Stimulated activated naive CD4-positive, alpha-beta T cell (primary cell): ENCODE measurements at places on chromosomes 2 and 18.

DNA sequence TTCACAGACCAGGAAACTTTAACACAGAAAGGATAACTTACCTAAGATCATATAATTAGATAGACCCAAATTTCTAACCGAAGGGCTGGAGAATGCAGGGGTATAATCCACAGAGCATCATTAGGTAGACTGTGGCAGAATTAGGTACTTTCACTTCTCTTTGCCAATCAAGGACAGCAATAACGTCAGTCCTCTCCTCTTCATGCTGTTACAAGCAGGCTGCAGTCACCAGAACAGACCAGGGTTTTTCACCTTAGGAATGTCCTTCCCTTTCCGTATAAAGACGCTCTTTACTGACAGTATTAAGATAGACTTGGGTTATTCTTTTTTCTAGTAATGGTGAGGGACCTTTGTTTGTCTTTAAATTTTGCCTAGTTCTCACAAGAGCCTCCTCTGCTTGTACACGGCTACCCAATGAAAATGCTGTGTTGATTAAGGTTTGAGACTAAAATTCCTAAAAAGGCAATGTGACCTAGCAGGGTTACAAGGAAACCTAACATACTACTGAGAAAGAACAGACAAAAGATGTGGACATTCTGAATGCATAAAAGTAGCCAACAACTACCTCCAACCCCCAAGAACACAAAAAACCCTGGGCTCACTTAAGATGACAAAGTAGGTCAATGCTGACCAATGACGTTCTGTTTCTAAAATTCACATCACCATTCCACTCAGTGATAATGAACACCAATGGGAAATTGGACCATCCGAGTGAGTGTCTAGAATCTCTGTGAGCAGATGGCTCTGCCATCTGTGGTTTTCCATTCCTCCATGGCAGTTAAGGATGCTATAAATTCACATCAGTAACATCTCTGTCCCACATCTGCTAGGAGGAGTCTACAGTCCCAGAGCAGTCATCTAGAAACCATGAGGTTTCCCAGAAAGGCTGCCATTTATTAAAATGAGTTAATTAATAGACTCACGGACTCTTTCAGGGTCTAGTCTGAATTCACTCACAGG is 2.1 kb downstream of the PDIA6 start:
- no peak for DNase-seq

DNA sequence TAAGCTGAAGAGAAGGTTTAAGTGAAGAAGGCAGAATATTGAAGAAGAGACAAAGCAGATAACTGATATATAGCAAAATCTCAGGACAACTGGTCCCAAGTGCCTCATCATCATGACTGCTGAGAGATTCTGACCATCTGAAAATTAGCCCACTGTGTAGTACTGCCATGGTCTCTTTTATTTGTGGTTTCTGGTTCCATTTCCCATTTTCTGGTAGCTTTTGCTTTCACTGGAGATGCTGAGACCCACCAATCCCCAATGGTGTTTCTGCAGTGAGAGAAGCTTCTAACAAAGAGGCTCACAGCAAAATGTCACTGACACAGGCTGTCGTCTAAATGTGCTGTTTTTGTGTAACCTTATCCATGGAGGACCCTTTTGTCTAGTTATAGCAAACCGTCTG is 79.5 kb downstream of the TMEM163 start:
- DNase-seq = no peak

- no peak for DNase-seq
These were observed 61.7 kb downstream of the CYBRD1 start for GRCh38 chr2:171584001-171584400.

DNA sequence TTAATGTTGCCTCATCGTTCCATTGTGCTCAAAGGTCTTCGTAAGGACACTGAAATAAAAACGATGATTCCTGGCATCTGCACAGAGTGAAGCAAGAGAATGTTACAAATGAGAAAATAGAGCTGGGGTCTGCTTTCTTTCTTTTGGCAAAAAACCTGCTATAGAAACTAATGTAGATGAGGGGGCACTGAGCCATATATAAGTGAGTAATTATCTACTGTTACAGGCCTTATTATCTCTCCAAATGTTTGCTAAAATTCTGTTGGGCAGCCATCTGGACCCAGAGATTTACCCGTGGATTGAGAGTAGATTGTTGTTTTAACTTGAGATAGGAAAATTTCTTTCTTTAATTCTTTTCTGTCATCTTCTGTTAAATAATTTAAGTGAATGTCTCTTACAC is 472.5 kb upstream of the PIK3C3 start:
- no peak for DNase-seq

DNA sequence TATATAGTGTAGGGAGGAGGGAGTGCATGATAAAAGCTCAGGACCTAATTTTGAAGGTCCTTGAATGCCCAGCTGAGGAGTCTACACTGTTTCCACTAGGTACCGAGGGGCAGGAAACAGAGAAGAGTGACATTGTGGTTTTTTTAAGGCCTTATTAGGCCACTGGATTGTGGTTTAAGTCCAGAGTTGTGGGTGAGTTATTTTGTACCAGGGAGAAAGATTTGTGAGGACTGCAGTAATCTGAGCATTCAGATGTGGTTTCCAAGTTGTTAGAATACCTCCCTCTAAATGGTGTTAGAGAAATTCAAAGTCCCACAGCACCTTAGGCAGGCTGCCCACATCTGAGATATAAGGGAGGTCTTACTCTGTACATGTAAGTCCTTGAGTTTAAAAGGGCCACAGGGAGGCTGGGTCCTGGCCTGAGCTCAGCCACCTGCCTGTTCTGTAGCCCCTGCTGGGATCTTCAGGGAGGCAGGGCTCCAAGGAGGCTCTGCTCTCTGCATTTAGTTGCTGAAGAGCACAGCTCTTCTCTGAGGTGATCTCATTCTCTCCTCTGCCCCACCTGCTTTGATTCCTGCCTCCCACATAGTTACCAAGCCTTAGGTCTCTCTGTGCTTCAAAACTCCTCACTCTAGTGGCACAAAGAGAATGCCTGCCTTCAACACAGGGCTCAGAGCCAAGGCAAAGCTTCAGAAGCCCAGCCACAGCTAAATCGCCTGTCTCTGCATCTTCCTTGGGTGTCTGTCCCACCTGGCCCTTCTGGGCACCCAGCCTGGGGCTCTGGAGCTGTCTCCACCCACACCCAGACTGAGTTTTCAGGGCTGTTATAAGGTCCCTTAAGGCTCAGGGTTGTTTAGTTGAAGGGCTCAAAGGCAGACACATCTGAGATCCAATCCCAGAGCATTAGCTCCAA is 88.1 kb downstream of the VSNL1 start:
- DNase-seq = no peak

GRCh38 chr2:164620873-164621763 is at the start of gene GRB14:
TSS of gene GRB14 (minus strand) at chr2:164621482. CDS start at chr2:164621309, 173 bp downstream.
- DNase-seq = no peak

DNA sequence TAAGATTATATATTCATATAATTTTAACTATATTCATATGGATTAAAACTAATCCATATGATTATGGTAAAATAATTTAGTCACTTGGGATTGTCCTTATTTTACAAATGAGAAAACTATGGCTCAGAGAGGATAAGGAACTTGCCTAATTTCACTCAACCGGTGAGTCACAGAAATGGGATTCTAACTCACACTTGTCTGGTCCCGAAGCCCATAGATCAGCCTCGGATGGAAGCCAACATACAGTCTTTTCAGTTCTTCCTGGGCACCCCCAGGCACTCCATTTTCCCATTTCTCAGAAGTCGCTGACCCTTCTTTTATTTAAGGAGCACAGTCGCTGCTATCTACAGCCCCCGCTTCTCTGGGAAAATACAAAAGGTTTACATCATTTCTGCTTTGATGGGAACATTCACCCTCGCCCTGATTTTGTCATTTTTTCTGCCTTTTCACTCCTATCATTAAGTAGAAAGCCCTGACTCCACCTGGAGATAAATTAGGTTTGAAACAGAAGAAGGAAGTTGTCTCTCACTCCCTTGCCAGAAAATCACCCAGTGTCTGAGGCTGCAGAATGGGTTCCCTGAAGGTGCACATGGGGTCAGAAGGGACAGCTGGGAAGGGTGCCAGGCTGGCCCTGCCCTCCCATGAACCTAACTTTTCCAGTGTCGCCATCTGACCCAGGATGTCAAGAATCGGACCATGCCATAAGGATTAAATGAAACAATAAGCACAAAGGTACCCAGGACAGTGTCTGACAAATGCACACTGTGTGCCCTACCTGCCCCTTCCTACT is 36.6 kb downstream of the CYP1B1 start:
- DNase-seq = no peak

DNA sequence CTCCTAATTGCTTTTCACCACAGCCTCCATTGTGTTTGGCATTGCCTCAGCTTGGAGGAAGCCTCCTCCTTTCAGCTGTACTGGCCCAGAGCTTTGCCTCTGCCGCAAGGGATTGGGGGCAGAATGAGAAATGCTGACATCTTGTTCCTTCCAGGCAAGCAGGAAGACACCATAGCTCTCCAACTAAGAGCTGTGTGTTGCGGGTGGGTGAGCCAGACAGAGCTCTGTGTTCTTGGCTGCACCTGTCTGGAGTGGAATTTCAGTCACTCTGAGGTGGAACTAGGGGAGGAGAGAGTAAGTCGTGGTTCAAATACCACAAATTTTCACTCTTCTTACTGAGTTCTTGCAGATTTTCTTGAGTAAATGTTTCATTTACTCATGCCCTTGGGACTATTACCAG is 36.6 kb upstream of the KCNF1 start:
- no peak for DNase-seq

- no peak for DNase-seq
These were observed 595.4 kb downstream of the NYAP2 start for GRCh38 chr2:225994748-225995405.

DNA sequence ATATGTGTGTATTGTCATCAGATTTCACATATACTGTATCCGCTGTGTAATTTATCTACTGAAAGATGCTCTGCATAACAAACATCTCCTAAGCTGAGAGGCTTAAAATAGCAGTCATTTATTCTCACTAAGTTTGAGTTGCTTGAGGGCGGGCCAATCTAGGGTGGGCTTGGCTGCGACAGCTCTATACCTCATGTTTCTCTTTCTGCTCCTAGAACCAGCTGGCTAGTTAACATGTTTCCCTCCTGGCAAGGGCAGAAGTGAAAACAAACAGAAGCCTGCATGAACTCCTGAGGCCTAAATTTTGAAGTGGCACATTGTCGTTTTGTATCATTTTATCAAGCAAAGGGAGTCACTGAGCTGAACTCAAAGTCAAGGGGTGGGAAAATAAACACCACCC is 585.0 kb upstream of the VRK2 start:
- no peak for DNase-seq

GRCh38 chr18:45569566-45570275 is 45.6 kb upstream of the SLC14A2 start:
- no peak for DNase-seq

GRCh38 chr18:71678144-71678543 is 866.0 kb downstream of the CBLN2 start:
- no peak for DNase-seq
